Memory B cell (primary cell): ENCODE measurements at places on chromosomes 6 and 20.

DNA sequence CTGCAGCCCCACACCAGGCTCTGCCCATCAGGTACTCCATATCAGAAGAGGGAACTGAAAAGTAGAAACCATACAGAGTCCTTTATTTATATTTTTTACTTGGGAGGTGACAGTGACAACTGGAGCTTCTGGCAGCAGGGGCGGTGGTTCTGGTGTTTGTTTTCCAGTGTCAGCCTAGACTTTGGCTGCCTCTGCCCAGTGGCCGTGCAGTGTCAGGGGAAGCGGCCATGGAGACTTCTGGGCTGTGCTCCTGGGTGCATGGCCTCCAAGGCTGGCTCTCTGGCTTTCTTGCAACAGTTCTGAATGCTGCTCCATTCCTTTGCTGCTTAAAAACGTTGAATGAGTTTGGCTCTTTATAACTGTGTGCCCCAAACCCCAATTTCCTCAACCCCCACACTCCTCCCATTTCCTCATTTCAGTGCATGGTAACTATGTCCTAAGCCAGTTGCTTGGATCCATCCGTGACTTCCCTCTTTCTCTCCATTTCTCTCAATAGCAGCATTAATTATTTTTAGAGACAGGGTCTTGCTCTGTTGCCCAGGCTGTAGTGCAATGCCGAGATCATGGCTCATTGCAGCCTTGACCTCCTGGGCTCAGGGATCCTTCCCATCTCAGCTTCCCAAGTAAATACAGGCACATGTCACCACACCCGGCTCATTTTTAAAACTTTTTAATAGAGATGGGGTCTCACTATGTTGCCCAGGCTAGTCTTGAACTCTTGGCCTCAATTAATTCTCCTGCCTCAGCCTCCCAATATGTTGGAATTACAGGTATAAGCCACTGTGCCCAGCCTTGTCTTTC lies 141.1 kb upstream of the SGK1 start:
- DNase-seq, result no peak

DNA sequence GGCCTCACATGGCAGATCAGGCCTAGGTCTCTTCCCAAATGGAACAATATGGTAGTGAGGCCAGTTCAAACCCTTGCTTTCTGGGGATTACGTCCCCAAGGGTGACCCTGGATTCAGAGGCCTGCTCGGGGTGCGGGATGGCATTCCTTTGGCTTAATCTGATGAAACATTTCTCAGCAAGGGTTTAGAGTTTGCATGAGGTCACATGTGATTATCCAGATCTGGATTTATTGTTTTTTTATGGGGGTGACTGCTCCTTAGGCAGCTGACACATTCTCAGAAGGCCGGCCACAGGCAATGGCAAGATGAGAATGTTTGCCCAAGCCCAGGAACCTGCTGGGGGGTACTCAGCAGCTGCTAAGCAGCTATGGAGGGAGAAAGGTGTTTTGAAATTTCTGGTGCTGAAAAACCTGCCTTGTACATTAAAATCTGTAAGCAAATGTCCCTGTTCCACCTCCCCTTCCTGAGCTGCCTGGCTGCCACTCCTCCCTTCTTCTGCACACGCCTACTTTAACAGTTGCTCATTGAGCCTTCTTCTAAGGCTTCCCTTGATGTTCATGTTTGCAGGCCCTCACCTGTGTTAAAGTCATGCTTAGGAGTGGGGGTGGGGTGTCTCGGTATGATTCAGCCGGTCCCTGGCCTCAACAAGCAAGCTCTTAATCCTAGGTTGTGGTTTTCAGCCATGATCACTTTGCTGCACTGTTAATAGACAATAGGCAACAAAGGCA lies 37.9 kb upstream of the FUCA2 start:
- no peak for DNase-seq

- DNase-seq, result no peak
Measured at GRCh38 chr20:63840405-63840828, 9.4 kb upstream of the ZBTB46 start.

DNA sequence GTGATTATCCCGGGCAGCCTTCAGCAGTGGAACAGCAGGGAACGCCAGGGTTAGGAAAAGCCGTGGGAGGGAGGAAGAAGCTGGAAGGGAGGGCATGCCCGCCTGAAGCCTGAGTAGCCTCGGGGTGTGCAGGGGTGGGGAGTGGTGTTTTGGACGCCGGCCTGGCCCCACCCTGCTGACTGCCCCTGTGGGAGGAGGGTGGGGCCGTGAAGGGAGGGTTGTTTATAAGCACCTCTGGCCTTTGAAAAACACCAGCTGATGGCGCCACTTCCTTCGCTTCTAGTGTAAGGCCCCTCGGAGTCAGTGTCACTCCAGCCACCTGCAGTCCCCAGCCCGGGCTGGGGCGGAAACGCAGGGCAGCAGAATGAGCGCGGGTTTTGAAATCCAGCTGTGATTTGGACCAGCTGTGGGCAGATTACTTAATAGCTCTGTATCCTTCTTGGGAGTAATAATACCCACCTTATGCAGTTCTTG lies 52.8 kb upstream of the BMP6 start:
- no peak for DNase-seq

GRCh38 chr6:25404091-25404490 lies 124.9 kb downstream of the CARMIL1 start:
- no peak for DNase-seq

- no peak for DNase-seq
Measured at GRCh38 chr6:149910721-149911151, 12.2 kb downstream of the RAET1G start.

- peak; percentile 45 for DNase-seq
Measured at GRCh38 chr6:73610444-73611275, 43.1 kb downstream of the SLC17A5 start.

DNA sequence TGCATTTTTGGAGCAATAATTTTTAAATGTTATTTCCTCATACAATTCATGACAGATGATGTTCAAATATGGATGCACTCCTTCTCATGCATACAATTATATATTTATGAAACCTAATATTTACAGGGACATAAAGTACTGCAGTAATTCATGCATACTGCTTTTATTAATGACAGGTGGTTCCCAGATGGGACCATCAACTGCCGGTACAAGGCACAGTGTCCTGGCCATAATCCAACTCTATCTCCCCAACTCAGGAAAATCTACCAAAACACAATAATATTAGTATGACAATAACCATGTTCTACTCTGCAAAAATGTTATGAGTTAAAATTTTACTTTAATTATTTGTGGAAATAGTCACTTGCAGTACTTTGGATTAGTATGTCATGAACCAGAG lies 77.8 kb downstream of the VIP start:
- no peak for DNase-seq

GRCh38 chr6:45478240-45478639 lies 100.5 kb upstream of the SUPT3H start:
- no peak for DNase-seq

GRCh38 chr6:16762550-16763477 lies 1.6 kb upstream of the ATXN1 start:
- peak; percentile 55 for DNase-seq

DNA sequence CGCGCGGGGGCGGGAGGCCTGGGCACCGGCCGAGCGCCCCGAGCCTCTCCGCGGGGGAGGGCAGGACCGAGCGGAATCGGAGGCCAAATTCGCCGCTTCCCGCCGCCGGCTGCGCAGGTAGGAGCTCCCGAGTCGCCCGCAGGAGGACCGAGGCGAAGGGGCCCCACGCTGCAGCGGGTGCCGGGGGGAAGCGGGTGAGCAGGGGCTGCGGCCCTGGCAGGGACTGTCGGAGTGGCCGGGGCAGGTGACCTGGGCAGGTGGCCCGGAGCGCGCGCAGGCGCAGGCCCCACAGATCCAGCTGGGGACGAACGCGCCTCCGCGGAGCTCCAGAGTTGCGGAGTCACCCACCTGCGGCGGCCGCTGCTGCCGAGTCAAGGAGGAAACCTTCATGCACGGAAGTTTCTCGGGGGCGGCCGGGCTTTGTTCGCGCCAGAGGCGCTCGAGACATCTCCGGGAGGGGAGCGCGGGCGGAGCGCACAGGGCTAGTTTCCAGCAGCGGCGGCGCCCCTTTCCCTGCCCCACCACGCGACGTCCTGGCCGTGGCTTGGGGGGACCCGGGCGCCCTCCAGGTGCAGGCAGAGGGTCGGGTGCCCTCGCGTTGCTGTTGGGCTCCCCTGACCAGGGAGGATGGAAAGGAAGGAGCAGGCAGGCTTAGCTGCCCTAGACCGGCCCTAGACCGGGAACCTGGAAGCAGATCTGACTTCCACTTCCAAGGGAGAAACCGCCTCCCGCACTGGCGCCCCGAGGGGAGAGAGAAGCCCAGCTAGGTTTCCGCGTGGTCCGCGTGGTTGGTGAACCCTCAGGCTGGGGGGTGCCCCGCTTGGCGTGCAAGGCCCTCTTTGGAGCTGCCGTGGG lies 590 bp downstream of the SLCO4A1 start:
- peak; percentile 49 for DNase-seq

GRCh38 chr6:118815495-118815894 lies 78.5 kb upstream of the ASF1A start:
- no peak for DNase-seq

DNA sequence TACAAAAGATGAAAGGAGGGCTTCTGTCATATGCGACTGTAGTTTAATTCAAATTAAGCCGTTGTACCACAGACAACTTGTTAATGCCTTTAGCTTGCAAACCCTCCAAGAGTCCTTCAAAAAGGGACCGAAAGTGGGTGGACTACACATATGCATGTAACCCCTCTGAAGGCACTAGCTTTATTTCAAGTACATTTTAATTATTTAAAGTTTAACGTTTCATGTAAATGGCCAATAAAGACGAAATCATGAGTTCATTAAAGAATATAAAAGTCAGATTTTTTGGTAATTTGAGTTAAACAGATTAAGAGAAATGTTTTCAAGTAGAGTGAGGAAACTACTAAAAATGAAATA lies 12.8 kb downstream of the PRDM13 start:
- no peak for DNase-seq

DNA sequence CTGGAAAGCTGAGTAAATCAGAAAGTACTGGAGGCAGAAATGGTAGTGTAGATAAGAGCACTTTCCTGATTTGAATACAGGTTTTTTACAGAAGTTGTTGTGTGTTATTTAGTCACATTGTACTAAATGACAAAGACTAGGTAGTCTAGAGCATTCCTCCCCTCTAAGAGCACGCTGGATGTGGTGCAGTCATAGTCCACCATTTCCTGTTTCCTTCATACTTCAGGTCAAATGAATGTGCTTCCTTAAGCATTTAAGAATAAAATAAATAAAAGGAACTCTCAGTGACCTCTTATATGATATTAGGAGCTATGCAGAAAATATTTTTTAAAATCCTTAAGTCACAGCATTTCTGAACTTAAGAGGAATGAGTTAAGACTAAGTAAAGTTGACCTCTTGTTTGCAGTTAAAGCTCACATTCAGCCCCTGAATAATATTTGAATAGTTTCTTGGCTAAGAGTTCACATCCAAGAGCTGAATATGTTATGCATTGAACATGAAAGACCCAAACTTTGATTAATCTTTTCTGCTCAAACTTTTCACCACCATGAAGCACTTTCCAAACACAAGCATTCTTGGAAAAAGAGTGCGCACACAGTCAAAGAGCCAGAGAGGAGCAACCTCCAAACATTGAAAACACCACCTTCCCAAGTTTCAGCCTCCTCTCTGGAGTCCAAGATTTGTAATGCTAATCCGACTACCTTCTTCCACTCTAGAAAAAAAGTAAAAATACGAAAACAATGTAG lies 53.4 kb upstream of the TMEM30A start:
- DNase-seq, result no peak

GRCh38 chr6:139625081-139625939 lies 250.9 kb upstream of the CITED2 start:
- DNase-seq, result no peak

DNA sequence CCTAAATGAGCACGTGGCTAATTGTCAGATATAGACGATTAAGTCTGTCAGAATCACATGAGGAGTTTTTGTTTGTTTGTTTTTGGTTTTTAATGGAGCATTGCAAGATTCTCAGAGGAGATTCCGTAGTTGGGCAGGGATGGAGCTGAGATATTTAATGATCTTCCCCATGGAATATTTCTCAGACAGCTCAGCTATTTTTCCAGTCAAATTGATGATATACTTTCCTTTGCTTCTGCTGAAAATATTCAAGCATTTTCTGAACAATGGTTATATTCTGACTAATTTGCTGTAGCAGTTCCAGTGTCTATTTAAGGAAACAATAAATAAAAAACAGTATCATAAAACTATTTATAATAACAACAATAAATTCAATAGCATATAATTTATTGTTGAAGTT lies 348.4 kb downstream of the KIF16B start:
- DNase-seq, result no peak

- DNase-seq, result no peak
Measured at GRCh38 chr6:142786476-142786875, 158.5 kb downstream of the HIVEP2 start.

- no peak for DNase-seq
Measured at GRCh38 chr20:49893242-49894072, 21.9 kb downstream of the SPATA2 start.

DNA sequence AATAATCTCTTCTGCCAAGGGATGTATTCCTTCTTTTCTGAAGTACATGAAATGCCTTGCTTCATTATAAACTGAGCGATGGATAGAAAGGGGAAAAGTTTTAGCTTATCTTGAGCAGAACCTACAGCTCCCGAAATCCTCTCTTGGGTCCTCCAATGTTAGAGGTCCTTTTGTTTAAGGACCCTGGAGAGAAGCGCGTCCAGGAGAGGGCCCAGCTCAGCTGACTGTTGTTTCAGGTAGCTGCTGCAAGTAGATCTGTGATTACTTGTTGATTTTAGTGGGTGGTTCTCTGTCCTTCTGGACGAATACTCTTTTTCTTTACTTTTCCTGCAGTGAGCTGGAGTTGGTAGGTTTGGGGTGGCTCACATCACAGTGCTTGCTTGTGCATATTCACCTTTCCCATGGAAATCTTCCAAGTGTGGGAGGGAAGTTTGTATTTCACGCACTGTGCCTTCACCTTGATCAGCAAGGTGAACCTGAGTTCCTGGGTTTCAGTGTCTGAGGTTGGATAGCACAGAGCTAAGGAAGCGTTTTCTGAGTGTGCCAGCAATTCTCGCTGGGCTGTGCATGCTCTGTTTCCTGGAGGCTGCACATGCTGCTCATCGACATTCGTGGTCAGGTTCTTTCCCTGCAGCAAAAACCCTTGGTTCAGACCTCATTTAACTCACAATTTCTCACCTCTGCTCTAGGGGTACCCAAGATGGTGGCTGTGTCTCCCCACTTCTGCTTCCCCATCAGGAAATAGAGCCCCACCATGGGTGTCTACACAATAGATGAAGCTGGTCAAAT lies 176.3 kb downstream of the JARID2 start:
- DNase-seq, result no peak
